Left renal pelvis (tissue), 4 donors: ENCODE measurements at places on chromosomes 3 and 15.

DNA sequence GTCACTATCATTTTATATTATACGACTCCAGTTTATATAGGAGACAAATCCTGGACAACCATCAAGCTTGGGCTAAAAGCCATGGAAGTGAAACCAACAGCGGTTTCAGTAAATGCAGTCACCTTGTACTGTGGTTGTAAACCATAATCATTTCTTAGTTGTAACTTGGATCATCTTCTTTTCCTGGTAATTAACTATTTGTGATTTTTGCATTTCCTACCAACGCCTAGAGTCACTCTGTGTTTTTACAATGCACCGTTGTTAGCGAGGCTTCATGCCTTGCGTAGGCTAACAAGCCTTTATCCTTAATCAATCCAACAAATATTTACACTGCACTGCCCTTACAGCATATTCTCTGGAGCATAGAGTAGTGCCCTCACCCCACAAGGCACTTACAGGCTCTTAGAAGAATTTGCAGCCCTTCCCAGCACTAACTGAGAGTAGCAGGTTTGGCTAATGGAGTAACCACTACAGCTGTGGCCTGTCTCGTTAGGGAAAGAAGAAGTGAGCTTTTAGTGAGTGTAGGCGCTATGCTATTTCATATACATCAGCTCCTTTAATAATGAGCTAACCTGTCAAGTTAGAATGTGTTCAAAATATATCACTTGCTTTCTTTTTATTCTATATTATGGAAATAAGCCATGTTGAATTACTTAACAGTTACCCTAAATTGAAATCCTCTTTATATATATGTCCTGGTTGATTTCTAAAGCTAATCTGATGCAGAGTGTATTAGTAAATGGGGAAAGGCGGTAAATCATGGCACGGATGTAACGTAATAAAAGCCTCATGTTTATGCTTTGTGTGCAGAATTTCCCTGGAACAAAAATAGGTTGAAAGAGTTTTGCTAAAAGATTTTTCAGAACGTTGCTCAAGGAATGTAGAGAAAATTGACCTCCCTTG is 62.8 kb downstream of the ABHD2 start:
- DNase-seq = no peak

DNA sequence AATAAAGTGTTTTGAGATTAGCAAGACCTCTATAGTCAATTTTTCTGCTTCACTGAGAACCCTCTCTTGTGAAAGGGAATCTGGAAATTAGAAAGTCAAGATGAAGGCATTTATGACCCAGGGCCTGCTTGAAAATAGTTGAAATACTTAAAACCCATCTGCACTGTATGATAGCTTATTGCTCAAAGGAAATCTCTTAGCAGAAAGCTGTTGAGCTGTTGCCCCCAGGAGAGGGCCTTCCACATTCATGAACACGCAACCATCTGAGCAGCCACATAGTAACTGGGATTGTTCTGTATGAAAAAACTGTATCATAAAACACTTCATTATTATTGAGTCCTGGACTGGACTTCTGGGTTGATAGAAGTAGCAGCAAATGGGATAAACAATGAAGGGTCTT is 106.4 kb upstream of the PTX3 start:
- DNase-seq = no peak

- DNase-seq = no peak
Observed at GRCh38 chr15:48634893-48635292, 10.6 kb downstream of the FBN1 start.

DNA sequence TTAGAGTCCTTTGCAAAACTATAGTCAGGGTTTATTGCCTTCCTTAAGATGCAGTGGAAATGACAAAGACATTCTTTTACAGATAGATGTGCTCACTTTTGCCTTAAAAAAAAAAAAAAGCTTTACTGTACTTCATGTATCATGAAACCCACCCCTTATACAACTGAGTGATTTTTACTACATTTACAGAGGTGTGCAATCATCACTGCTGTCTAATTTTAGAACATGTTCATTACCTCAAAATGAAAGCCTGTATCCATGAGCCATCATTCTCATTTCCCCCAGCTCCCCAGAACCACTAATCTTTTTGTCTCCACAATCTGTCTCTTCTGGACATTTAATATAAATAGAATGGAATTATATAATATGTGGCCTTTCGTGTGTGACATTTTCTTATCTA is 111.9 kb downstream of the NR1I2 start:
- no peak for DNase-seq

- DNase-seq = peak; percentile 39
Observed at GRCh38 chr3:122101646-122102045, 46.5 kb downstream of the CD86 start.

GRCh38 chr3:186254676-186255650 is 107.1 kb downstream of the DGKG start:
- DNase-seq = no peak

DNA sequence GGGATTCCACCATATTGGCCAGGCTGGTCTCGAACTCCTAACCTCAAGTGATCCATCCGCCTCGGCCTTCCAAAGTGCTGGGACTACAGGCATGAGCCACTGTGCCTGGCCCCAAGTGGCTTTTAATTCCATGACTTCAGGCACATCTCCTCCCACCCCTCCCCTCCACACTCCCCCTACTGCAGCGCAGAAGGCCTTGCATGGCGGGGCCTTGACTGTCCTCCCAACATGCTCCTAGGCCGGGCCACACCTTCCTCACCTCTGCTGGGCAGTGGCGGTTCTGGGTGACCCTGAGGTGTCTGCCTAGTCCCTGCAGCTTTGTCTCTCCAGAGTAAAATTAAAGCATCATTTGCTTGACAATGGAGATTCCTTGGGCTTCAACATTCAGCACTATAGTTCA is 6.9 kb downstream of the LYSMD4 start:
- DNase-seq = no peak

- DNase-seq = no peak
Observed at GRCh38 chr15:92908713-92909057, 8.6 kb downstream of the CHD2 start.

DNA sequence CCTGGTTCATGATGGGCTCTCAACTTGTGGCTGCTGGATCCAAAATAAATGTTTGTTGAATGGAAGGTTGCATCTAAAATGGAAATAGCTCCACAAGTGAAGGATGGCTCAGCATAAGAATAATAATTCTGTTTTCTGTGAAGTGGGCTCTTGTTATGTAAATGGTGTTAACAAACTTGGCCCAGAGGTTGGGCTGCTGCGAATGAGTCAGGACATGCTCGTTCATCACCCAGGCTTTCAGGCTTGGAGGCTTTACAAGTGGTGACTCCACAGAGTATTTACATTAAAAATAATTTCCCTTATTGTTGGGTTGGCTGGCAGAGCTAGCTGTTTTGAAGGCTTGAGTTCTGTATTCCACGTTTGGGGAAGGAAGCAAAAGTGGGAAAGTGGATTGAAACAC is 60.5 kb downstream of the ITGB5 start:
- no peak for DNase-seq

DNA sequence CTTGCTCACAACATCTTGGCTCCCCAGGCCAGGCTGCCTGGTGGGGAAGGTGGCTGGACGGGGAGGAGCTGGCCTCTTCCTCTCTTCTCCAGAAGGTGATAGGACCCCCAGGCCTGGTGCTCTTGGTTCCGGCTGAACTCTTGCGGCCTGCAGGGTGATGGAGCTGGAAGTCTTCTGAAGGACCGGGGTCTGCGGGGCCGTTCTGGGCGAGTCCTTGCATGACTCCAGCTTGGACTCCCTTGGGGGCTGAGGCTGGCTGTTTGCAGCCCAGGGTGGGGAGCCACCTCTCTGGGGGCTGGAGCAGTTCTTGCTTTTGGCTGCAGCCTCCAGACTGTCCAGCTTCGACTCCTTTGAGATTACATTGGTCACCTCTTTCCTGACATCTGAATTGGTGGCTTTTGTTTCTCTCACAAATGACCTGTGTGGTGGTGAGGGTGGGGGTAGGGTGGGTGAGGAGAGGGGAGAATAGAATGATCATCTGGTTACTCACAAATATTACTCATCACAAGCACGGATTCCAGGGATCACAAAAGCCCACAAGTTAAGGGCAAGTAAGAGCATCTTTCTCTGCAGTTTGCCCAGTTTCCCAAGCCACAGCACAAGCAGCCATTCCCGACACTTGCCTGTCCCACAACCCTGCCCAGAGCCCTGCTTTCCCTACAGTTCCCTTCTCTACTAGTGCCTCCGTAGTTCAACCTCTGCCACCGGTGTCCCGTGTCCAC is 149.1 kb upstream of the HACD2 start:
- DNase-seq = no peak

GRCh38 chr3:120625159-120625586 is 29.0 kb downstream of the NDUFB4 start:
- no peak for DNase-seq

GRCh38 chr3:12438318-12438717 is 46.0 kb upstream of the TSEN2 start:
- DNase-seq = no peak

- no peak for DNase-seq
Observed at GRCh38 chr3:132605374-132605792, 8.3 kb downstream of the ACKR4 start.

DNA sequence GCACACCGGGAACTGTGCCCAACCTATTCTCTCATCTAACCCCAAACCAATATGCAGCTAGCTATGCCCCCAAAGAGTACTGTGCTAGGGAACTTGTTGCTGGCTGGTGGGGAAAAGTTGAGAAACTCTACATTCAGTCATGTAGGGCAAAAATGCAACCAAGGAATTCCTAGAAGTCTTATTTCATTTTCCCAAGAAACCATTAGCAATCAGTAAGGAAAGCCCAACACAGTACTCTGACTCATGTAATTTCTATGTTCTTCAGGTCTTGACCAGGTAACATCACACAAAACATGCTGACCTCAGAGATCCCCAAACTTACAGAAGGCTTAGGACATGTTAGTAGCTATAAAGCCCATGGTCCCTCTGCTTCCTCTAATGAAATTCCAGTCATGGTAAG is 52.1 kb downstream of the TASOR start:
- DNase-seq = no peak
